D721Med (cell line): ENCODE measurements at places on chromosomes 13 and 19.

DNA sequence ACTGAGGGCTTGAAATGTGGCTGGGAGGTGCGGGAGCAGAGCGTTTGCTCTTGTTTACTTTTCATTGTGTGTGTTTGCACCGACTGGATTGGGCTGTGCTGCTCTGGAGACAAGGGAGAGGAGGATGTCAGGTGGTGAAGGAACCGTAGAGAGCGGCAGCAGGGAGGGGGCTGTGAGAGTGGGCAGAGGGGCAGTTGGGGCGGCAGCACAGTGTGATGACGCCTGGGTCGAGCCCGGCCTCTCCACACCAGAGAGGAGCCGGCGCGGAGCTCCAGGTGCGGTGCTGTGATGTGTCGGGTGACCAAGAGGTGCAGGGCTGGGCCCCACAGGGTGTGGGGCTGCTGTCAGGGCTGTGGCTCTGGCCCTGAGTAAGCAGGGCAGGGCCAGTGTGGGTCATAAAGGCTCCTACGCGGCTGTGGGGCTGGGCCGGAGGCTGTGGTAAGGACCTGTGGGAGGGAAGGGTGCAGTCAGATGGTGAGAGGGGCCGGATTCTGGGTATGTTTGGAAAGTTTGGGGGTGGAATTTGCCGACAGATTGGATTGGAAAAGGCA is 10.5 kb downstream of the NAXD start:
- no peak for DNase-seq

DNA sequence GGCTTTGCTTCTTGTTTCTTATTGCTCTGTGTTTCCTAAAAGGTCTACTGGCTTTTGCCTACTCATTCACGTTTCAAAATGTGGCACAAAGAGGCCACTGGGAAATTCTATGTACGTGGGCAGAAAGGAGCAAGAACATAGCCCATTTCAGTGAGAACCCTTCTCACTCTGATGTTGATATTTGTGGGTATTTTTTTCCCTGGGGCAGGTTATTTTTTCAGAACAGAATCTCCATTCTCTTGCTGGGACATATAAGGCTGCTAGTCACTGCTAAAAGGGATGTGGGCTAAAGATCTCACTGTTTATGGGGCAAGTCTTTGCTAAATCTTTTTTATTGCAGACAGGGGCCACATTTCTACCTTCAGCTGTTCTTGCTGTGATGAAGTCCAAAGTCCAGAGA is 27.1 kb downstream of the EDNRB start:
- no peak for DNase-seq

DNA sequence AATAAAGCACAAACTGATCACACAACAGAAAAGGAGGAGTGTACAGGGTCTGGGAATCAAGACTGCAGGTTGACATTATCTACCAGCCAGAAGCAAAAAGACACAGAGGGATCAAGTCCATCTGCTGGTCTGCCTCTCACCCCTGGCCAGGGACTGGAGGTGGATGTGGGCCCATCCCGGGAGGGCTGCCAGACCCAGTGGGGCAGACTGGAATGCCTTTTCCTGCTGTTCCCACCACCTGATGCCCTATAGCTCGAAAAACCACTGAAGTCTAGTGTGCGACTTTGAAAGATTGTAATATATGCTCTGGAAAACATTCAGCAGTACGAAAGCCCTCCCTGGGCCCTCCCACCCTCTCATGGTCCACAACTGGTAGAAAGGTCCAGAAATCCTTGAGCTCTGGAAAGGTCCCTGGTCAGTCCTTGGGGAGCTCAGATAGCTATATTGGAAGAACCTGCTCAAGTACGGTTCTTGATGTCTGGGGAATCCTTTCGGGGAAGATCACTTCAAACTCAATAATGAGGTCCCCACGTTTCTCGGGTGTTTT is 2.6 kb downstream of the DNAJB1 start:
- no peak for DNase-seq

GRCh38 chr13:39516096-39516495 is 86.9 kb downstream of the LHFPL6 start:
- no peak for DNase-seq

GRCh38 chr19:22526661-22527272 is 104.6 kb upstream of the ZNF98 start:
- no peak for DNase-seq

DNA sequence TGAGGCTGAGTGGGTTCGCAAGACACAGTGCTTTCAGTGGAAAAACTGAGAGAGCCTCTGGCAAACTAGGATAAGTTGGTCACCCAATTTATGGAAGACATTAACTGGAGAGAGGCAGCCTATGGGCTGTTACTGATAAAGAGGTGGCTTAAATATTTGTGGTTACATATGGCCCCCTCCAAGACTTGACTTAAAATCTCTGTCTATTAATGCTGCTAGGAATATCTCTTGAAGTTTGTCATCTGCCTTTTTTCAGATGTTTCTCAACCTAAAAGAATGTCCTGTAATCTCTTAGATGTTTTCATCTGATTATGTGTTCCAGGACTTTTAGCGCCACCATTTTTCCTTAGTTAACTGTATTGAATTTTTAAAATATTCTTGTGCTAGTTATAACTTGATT is 54.6 kb downstream of the NAA16 start:
- no peak for DNase-seq

DNA sequence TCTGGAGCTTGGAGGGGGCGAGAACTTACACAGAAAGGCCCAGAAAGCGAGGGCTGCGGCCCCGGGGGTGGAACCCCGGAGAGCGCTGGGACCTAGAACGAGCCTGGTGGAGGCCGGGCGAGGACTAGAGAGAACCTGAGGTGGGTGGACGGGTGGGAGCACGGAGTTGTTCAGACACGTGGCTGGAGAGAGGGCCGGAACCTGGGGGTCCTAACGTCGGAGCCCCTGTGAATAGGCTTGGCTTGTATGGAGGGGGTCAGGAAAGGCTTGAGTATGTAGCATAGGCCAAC is 383 bp downstream of the ZNF581 start:
- no peak for DNase-seq

DNA sequence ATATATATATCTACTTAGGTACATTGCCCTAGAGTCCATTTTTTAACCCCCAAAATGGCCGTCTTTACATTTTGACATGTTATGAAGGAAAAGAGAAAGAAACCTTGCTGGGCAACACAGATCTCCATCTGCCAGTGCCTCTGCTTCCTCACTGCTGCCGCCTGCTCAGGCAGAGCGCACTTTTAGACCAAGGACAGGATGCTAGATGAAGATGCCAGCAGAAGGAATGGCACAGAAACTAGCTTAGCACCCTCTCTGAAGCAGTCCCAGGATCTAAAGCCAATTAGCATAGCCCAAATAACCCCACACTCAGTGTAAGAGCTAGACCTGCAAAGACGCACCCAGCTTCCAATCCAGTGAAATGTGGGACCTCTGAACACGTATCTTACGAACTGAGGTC is 111.9 kb downstream of the RXFP2 start:
- no peak for DNase-seq

- DNase-seq, result no peak
These were observed 1261.8 kb downstream of the SLITRK5 start for GRCh38 chr13:88932950-88933349.

DNA sequence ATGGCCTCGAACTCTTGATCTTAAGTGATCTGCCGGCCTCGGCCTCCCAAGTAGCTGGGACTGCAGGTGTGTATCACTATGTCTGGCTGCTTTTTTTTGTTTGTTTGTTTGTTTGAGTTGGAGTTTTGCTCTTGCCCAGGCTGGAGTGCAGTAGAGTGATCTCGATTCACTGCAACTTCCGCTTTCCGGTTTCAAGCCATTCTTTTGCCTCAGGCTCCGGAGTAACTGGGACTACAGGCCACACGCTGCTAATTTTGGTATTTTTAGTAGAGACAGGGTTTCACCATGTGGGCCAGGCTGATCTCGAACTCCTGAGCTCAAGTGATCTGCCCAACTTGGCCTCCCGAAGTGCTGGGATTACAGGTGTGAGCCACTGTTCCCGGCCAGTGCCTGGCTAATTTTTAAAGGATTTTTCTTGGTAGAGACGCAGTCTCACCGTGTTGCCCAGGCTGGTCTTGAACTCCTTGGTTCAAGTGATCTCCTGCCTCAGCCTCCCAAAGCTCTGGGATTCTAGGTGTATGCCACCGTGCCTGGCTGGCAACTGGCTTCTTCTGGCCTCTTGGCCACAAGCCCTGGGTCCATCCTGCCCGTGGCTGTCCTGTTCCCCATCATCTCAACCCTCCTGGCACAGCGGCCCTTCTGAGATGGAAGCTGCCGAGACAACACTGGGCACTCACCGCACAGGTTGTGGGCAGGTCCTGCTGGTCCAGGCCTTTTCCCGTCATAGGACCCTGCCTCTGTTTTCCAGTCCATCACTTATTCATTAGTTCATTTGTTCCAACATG is 11.5 kb downstream of the TECR start:
- DNase-seq, result no peak

DNA sequence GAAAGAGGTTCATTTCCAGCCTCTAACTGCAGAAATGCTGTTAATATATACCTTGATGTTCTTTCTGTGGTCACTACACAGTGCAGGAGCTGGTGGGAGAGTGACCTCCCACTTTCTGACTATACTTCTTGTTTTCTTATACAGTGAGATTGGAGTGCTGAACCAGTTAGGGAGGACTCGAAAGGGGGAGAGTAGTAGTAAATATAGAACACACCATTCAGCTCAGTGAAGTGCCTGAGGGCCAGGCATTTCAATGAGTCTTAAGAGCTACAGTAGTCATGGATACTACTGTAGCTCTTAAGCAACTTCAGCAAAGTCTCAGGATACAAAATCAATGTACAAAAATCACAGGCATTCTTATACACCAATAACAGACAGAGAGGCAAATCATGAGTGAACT is 372.9 kb downstream of the MTUS2 start:
- no peak for DNase-seq

DNA sequence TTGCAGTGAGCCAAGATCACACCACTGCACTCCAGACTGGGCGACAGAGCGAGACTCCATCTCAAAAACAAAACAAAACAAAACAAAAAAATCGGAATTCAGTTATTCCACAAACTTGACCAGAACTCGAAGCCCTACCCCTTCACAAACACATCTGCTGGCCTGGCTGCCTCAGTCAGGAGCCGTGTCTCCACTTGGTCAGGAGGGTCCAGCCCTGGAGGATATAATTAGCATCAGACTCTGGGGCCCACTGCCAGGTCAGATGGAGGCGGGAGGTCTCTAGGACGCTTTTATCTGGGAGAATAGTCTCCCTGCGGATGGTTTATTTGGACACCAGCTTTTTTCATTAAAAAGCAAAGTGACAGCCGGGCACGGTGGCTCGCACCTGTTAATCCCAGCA is 8.0 kb downstream of the ELL start:
- no peak for DNase-seq

- no peak for DNase-seq
These were observed 19.9 kb downstream of the GAS6 start for GRCh38 chr13:113843864-113844556.

DNA sequence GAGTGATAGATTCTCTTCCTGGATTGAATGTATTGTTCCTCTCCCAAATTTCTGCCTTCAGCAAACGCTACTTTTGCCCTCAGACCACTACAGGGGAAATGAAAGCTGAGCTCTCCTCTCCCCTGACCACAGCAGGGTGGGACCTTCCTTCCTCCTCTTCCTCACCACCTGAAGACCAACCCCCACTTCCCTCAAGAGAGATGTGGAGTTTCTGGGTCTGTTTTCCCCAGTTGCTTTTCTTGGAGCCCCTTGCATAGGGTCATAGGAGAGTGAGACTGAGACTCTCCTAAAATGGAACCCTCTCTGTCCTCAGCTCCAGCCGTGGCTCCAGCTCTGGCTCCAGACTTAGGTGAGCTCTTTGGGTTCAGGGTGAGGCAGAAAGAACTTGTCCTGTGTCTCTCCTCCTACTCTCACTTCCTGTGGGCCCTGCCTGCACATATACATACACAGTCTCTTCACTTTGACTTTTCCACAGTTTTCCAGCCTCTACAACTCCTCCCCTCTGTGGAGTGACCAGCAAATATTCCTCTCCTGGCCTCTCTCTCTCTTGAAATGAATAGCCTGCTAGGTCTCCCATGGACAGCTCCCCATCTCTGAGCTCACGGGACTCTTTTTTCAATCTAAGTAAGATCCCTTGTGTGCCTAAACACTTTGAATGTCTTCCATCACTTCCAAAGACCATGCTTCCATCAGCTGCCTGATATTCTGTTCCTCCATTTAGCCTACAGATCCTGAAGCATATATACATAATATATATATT is 19.2 kb upstream of the ZNF175 start:
- no peak for DNase-seq

GRCh38 chr13:37319031-37319443 is 213.6 kb upstream of the CSNK1A1L start:
- DNase-seq, result no peak

- no peak for DNase-seq
These were observed 609 bp downstream of the ZAR1L start for GRCh38 chr13:32314271-32315237.

- no peak for DNase-seq
These were observed 5.5 kb upstream of the MAMSTR start for GRCh38 chr19:48724796-48725753.
